ENCODE measurements at places on chromosomes 12 and 14. TPM values are rescaled to one million over a fixed set of nuclear protein-coding genes. Genes with fewer than 3 reads are reported as not detected.

The LRCOL1 gene
- not detected for total RNA-seq

- no peak for DNase-seq
Observed at GRCh38 chr14:34633742-34634141, 3.8 kb upstream of the SNX6 start.

The KCNH3 gene
- total RNA-seq = 3.4 TPM

DNA sequence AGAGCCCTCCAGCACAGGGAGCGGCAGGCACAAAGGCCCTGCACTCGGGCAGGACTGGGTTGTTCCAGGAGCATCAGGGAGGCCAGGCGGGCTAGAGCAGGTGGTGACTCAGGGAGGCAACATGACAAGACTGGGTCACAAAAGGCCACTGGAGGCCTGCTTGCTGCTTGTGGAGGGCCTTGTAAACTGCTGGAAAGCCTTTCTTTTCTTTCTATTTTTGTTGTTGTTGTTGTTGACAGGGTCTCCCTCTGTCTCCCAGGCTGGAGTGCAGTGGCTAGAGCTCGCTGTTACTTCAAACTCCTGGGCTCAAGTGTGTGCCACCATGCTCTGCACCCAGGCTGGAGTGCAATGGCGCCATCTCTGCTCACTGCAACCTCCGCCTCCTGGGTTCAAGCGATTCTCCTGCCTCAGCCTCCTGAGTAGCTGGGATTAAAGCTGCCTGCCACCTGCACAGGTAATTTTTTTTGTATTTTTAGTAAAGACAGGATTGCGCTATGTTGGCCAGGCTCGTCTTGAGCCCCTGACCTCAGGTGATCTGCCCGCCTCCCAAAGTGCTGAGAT, 11.8 kb upstream of the RCOR1 start:
- DNase-seq = no peak

DNA sequence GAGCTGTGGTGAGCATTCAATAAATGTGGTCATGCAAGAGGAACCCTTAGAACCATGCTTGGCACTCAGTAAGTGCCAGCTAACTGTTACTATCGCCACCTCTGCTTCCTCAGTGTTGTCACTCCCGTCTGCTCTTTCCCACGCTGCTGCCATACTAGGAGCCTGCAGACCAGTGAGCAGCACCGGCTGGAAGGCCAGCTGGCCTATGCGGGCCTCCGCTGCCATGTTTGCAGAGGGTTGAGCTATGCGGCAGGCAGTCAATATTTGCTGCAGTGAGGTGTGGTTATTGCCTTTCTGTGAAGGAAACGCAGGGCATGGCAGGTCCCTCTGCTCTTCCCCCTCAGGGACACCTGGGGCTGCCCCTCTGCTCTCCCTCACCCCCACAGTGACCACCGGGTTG, 13.0 kb downstream of the KMT5A start:
- DNase-seq = peak; percentile 36

DNA sequence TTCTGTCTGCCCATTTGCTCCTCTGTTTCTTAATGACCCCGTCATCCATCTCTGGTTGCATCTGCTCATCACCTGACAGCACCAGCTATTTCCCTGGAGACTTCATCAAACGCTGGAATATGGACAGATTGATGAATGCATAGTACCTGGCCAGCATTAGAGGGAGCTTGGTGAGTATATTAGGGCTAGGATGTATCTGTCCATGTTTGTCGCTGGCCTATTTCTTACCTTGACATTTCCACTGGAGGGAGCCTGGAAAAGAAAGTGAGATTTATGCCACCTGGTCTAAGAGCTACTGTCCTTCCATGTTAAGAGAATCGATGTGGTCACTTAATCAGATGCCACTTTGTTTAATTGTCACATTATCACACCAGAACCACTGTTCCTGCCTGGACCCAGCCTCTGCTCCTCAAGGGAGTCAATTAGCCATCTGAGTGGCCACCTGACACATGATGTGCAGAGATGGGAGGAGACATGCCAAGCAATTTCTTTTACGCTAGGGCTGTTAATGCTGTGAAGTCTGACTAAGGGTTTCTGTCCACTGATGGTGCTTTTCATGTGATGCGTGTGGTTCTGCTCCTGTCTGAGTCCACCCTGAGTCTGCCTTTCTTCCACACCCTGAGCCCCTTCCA, 75.3 kb upstream of the SFSWAP start:
- DNase-seq = no peak

The RTN1 gene
- total RNA-seq = 7.9 TPM

- DNase-seq = no peak
Observed at GRCh38 chr14:66069036-66069435, 417.1 kb upstream of the CCDC196 start.

The ACSM4 gene
- not detected for total RNA-seq

DNA sequence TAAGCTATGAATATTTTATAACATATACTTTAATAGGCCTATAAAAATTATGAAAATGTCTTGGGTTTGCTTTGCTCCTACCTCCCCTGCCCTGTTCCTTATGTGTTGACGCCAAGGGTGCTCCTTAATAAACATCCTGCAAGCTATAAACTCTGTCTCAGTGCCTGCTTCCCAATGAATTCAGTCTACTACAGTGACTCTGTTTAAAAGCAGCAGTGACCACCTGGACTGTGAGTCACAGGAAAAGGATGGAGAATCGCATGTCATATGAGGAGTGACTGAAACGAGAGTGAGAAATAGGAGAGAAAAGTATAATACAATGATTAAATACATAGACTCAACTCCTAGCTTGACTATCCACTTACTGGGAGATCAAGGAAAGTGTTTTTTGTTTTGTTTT, 41.1 kb upstream of the CFAP54 start:
- no peak for DNase-seq

DNA sequence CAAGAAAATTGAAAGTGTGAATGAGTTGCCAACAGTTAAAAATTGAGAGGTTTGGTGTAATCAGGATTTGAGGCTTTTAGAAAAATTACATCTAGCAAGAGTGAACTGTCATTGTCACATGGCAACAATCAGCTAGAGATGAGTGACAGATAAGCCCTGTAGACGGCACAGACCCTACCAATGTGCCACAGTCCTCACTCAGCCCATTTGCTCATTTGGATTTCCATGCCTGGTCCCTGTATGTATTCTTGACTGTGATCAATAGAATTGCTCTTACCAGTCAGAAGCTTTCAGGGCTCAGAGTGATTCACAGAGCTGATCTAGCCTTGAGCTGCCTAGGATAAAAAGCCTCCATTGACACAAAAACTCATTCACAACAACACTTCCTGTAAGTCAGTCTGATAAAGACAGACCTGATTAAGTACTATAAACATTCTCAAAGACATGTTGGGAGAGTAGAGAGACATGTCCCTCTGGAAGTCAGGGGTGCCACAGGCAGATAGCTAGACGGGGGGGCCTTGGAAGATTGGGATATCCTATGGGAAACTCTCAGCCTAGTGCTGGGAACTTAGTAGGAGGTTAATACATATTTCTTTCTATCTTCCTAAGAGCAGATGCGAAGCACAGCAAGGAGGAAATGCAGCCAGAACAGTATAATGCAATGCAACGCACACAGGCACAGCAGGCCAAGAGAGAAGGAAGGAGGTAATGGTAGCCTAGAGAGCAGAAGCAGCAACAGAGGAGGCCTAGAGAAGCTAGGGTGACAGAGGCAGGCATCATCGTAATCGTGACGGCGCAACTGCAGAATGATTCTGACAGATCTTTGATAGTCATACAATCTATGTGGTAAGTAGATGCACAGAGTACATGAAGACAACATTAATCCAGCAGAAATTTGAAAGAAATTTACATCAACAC, 2.0 kb upstream of the PELI2 start:
- DNase-seq = peak; percentile 29

DNA sequence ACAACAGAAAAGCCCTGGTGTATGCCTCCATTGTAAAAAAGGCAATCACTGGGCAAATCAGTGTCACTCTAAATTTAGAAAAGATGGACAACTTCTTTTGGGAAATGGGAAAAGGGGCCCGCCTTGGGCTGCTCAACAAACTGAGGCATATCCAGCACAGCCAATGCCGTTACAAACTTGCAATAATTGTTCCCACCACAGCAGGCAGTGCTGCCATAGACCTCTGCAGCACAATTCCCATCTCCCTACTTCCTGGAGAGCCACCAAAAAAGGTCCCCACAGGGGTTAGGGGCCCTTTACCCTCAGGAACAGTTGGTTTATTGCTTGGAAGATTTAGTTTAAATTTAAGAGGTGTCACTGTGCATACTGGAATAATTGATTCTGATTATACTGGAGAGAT, 16.4 kb upstream of the OR8S1 start:
- no peak for DNase-seq

DNA sequence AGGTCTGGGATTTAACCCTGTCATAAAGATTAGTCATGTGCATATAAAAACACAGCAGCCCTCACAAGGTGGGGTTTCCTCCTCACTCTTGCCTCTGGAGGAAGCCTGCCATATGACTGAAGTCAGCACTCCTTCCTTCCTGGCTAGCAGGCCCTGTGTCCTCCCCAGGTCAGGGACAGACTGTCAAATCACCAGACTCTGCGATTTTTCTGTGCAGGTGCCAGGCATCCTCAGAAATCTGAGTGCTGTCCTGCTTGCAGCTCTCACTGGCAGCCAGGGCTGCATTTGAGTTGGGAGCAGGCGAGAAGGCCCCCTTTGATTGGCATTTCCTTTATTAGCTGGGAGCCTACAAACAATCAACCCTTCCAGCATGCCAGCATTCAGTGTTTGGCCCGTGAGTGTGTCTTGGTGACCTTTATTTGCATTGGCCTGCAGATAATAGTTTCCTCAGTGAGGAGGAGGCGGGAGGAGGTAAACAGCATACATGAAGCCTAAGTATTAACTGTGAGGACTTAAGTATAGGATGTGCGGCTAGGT, 183.8 kb upstream of the ARHGAP5 start:
- DNase-seq = no peak

- no peak for DNase-seq
Observed at GRCh38 chr12:104297477-104298113, 5.9 kb upstream of the EID3 start.

DNA sequence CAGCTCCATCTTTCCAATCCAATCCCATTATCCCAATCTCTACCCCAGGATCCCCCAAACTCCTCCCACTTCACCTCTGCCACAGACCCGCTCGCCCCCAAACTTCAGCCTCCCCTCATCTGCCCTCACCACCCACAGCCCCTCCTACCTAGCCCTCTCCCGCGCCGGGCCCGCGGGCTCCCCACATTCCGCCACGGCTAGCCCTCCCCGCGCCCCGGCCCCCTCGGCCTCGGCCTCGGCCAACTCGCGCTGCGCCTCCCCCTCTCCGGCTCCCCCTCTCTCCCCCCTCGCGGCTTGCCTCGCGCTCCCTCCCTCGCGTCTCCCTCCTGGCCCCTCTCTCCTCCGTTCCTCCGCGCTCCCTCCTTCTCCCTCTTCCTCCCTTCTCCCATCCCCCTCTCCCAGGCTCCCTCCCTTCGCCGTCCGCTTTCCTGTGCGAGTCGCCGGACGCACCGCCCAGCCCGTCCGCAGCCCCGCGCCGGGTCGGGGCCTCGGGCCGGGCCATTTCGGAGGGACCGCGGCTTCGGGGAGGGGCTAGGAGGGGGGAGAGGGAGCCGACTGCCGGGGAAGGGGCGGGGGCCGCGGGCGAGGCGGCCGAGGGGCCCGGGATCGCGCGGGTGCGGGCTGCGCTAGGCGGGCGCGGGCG, at the start of gene ATN1:
Gene ATN1, plus strand, starts transcription at position 581 of the 643 bp plus-strand sequence. CDS start 6,043 bp downstream, outside the sequence.
- peak; percentile 67 for DNase-seq

DNA sequence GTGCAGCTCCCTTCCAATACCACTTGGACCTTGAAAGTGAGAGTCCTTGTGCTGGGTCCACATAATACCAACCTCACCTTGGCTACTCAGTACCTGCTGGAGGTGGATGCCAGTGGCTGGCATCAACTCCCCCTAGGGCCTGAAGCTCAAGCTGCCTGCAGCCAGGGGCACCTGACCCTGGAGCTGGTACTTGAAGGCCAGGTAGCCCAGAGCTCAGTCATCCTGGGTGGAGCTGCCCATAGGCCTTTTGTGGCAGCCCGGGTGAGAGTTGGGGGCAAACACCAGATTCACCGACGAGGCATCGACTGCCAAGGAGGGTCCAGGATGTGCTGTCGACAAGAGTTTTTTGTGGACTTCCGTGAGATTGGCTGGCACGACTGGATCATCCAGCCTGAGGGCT, 5.7 kb upstream of the INHBE start:
- DNase-seq = no peak

GRCh38 chr14:61860294-61860918, 98.2 kb downstream of the SNAPC1 start:
- DNase-seq = peak; percentile 38

The KRT78 gene
- not detected for total RNA-seq

The ARMH4 gene
- 1.0 TPM for total RNA-seq

- no peak for DNase-seq
Observed at GRCh38 chr12:132703641-132704040, 7.0 kb upstream of the PGAM5 start.

DNA sequence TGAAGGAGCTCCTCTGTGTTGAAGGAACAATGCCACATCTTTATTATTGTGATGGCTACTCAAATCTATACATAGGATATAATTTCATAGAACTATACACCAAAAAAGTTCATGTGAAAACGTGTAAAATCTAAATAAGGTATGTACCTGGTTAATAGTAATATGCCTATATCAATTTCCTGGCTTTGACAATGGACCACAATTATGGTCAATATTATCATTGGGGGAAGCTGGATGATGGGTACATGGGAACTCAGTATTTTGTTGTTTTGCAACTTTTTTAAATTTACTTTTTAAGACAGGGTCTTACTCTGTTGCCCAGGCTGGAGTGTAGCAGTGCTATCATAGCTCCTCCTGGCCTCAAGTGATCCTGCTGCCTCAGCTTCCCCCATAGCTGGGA, 270.7 kb downstream of the TMEM132C start:
- DNase-seq = no peak

DNA sequence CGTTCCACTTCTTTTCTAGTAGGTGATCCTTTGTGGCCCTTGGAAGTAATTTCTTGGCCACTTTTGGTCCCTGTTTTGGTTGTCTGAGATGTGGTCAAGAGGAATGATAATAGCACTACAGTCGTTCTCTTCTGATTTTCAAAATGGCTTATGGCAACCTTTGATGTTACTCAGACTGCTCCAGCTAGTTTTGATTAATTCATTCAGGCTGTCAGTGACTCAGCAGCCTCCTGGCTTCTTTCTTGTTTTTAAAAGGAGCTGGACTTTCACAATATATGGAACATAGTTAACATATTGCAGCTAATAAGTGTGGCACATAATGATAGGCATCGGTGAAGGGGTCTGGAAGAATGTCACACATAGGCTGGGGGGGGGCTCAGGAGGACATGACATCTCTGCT, 47.3 kb downstream of the WDR20 start:
- no peak for DNase-seq

DNA sequence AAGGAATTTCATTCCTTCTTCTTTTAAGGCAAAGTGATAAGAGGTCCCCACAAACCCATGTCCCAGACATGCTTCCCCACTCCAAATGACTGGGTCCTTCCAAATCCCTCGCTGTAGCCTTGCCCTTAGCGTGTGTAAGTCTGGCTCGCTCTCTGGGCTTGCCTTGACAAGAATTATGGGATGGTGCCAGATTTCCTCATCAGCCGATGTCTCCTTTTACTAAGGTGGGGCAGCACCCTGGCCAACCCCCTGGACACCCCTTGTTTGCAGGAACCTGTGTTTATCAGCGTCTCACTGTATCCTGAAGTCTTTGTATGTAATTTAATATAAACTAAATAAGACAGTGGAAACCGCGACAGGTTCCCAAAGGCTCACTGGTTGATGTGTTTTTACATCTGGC, 493.3 kb downstream of the EGLN3 start:
- DNase-seq = no peak
